ENCODE measurements at places on chromosomes 3 and 15.

DNA sequence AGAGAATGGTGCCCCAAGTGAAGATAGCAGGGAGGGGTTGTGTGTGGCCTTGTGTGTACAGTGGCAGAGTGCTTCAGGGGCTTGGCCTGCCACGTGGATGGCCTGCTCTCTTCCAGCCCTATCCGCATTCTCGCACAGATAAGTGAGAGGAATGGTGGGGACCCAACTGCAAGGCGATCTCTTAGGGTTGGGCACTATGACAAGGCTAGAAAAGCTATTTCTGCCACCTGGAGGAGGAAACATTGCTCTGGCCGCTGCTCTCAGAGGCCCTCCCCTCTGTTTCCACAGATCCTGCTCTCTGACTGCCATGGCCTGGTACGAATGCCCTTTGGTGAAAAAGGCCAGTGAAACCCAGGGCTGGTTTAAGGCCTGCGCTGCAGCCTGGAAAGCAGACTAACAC lies 20.6 kb downstream of the EEFSEC start:
- no peak for DNase-seq

- DNase-seq: no peak
These were observed 91.9 kb upstream of the THBS1 start for GRCh38 chr15:39488961-39489360.

GRCh38 chr3:177538048-177538749 lies 340.9 kb upstream of the TBL1XR1 start:
- no peak for DNase-seq

DNA sequence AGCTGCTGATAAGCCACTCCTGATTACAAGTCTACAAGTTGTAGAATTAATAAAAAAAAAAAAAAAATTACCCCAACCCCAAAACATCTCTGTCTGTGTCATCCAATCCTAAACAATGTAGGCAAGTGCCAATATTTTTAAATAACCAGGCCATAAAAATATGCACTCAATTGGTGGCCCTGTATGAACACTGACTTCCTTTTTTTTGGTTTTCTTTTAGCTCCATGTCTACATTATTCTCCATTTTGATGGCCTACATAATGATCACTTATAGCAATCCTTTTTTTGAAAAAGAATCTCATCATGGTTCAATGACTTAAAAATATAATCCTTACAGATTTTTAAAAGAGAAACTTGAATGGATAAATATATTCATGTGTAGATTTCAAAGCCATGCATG lies 72.1 kb downstream of the FOXP1 start:
- no peak for DNase-seq

DNA sequence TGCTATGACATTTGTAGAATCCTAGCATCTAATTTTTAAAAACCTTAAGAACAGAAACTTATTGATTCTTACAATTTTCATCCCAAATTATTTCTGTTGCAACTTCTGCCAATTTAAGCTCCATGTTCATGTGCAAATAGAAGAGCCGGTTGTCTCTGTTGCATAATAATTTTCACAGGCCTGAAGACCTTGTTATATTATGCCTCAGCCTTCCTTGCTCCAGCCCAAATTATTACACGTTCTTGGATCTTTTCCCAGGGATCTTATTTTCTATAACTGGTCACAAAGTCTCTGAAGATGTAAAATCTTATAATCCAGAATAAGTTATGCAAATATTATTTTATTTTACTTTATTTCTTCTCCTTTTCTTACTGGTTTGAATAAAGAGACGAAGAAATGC lies 210.7 kb upstream of the DPH6 start:
- DNase-seq: no peak

- DNase-seq: no peak
These were observed 27.2 kb upstream of the POMGNT2 start for GRCh38 chr3:43132870-43133636.

GRCh38 chr3:148205977-148206376 lies 491.7 kb upstream of the AGTR1 start:
- DNase-seq: no peak

- DNase-seq: no peak
These were observed 524.1 kb upstream of the CFAP20DC start for GRCh38 chr3:59573911-59574310.

DNA sequence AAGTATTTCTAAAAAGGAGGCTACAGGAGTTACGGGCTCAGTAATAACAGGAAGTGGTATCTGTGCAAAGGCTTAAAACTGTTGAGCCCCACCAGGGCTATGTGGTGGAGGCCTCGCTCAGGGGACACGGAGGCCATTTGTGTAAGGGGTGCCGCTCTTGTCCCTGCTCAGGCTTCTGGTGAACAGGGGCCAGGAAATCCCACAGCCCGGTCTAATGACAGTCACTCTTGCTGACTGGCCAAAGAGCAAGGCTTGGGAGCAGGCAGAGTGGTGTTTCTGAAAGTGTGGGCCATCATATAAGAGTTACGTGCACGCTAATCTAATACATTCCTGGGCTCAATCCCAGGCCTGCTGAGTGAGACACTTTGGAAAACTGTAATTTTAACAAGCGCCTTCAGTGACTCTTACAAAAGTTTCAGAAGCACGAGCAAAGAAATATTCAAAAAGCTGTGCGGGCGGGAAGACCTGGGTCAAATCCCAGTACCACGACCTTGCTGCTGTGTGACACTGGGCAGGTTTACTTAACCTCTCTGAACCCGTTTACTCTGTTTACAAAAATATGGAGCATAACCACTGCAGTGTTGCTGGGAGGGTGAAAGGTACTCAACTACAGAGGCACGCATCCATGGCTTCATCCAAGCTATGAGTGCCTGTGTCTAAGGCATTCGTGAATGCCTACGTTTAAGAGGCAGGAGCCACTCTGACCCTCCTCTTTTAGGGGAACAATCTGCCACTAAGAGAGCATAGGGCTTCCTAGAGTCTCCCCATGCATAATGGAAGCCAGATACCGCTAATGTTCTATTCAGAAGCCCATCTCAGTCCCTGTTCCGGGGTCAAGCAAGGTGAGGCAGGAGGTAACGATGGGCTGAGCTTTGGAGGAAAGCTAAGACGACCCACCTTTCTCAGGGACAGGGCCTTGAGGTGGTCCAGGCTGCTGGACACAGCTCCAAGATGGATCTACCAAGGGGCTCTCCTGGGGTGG lies 2.0 kb downstream of the ATP10A start:
- DNase-seq: peak; percentile 43

DNA sequence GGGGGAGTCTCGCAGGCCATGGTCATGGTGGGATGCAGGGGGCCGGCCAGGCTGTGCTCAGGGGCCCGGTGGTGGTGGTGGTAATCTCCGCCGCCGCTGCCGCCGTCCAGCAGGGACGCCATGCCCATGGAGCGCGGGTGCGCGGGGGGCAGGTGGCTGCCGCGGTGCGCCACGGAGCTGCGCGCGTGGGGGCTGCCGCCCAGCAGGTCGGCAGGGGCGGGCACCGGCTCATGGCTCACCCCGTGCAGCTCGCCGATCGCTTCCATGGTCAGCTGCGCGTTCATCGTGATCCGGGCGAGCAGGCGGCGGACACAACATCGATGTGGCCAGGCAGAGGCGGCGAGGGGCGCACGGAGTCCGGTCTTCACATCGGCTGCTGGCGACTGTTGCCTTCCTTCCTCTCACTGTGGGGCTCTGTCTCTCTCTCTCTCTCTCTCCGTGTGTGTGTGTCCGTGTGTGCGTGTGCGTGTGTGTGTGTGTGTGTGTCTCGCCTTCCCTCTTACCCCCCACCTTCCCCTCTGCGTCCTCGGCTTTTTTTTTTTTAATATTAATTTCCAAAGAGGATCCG lies 451 bp downstream of the ONECUT1 start:
- no peak for DNase-seq

GRCh38 chr3:15291589-15292541 lies 40.5 kb downstream of the SH3BP5 start:
- DNase-seq: peak; percentile 85

- DNase-seq: no peak
These were observed 67.3 kb downstream of the ATG7 start for GRCh38 chr3:11339541-11339940.

GRCh38 chr3:188950832-188951489 lies 220.8 kb upstream of the TPRG1 start:
- peak; percentile 37 for DNase-seq

DNA sequence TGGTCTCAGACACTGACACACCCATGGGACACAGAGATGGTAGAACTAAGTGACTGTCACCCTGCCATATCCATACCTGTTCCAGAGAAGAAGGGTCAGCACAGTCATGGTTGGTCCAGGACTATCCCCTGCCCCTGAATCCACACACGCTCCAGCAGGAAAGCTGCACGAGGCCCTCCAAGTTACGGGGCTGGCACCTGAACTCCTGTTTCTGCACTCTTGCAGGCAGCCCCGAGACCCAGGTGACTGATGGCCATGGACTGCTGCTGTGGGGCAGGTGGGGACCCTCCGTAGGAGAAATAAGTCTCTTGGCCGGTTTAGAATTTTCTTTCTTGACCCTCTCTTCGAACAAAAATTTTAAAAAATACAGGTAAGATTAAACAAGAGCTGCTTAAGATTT lies 30.6 kb downstream of the CHDH start:
- DNase-seq: no peak

GRCh38 chr15:65360506-65360905 lies 17.3 kb downstream of the IGDCC3 start:
- no peak for DNase-seq

DNA sequence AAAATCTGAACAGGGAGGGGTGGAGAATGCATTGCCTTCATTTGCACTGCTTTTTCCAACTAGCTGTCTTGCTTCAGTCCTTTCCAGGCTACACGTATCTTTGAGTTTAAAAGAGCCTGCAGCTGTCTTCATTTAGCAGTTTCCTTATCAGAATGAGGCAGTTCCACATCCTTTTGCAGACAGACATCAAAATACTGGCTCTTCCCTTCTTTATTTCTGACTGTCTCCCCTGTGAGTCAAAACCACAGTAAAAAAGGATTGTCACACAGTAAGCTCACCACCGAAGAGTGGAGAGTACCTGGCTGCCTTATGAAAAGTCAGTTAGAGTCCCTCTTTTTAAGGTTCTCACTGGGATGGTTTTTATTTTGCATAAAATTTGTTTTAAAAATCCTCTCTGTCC lies 205.5 kb upstream of the CD96 start:
- DNase-seq: no peak

- no peak for DNase-seq
These were observed 4.7 kb downstream of the NR1D2 start for GRCh38 chr3:23949784-23950183.

DNA sequence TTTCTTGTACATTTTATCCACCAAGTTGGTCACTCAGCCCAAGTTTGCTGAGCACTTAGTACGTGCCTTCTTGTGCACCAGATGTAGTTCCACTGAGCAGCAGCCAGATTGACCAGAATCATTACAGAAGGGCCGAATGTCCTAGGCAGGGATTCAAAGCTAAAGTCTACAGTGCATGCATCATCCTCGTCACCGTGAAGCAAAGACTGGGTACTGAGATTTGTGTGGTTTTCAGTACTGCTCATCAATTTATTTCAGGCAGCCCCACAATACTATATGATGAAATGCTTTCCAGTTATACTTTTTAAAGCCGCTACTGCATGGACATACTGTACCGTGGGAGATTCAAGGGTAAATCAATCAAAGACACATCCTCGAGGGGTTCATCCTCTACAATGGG lies 227.0 kb downstream of the ARRDC4 start:
- DNase-seq: no peak

GRCh38 chr3:16513141-16514020 lies at the start of gene RFTN1:
RFTN1 (minus strand) TSS chr3:16513699; CDS start chr3:16493869, 19,830 bp downstream.
- peak; percentile 43 for DNase-seq

GRCh38 chr15:66850078-66850991 lies 148.3 kb downstream of the SMAD6 start:
- no peak for DNase-seq

GRCh38 chr15:68080334-68080733 lies 26.2 kb downstream of the PIAS1 start:
- DNase-seq: no peak

GRCh38 chr15:77481670-77482069 lies 61.0 kb downstream of the HMG20A start:
- DNase-seq: no peak

DNA sequence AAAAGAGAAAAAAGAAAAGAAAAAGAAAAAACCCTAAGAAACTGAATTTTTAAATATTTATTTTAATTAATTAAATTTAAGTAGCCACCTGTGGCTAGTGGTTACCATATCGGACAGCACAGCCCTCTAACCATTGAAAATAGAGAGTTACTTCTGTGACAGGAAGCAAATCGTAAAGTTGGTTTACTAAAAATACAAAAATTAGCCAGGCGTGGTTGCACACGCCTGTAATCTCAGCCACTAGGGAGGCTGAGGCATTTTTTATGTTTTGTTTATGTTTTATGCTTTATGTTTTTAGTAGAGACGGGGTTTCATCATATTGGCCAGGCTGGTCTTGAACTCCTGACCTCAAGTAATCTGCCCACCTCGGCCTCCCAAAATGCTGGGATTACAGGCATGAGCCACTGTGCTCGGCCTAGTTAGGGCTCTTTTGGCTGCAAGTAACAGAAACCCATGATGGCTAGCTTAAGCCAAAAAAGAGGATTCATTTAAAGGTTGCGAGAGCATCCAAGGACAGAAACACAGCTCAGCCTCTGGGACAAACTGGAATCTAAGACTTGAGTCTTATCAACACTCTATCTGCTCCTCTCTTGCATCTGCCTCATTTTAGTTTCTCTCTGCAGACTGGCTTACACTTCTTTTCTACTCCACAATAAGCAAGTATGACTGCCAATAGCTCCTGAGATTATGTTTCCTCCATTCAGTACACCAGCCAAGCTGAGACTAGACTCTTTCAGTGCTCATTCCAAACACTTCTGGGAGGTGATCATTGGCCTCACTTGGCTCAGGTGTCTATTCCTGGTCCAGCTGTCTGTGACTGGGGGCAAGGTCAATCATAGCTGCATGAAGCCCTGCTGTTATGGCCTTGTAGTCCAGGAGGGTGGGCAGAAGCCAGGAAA lies 6.8 kb upstream of the SKIL start:
- no peak for DNase-seq

DNA sequence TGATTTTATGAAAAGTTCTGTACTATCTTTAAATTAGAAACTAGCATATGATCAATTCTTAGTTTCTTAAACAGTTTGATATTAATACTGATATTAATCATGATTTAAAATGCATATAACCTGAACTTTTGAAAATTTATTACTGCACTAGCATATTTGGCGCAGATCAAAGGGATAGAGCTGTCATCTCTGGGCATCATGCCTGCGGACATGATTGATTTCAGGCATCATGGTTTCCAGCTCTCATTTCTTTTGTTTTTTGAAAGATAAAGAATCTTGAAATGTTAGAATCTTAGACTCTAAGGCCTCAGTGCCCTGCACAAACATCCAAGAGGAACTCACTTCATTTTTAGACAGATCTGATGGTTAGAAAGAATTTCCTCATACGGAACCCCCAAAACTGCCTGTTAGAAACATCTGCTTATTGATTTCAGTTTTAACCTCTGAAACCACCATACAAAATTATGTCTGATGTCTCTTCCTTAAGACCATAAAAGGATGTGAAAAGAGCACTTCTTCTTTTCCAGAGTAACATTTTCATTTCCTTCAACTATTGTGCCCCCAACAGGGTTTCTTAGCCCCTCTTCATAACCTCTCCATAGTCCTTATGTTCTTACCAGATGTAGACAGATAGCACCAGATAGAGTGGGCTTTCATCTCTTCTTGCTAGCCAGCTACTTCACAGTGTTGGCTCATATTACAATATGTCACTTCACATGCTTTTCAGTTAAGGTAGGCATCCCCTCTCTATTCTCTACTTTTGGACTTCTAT lies 110.8 kb downstream of the BBX start:
- DNase-seq: no peak
